ENCODE measurements at places on chromosomes 4 and X. TPM values are rescaled to one million over a fixed set of nuclear protein-coding genes. Genes with fewer than 3 reads are reported as not detected.

GRCh38 chrX:7068939-7069367 is 78.6 kb upstream of the STS start:
- DNase-seq, result no peak

- no peak for DNase-seq
Measured at GRCh38 chr4:155973639-155974475, 20.2 kb upstream of the CTSO start.

DNA sequence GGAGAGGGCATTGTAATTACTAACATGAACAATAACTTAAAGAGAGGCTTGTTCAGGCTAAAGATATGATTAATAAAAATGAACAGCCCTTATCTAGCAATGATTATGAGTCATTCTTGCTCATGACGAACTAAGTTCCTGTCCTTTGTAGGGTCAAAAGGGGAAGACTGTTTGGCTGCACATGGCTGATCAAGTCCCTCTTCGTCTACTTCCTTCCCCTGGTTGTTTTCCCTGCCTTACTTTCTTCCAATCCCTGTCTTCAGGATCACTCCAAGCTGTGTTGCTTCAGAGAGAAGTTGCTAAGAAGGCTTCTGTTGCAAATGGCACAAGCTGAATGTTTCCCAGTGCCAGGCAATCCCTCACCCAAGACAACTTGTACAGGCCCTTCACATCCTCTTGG is 115.0 kb upstream of the HS3ST1 start:
- no peak for DNase-seq

GRCh38 chr4:187449702-187450101 is 545.9 kb upstream of the ZFP42 start:
- no peak for DNase-seq

GRCh38 chr4:153521999-153522801 is 56.0 kb downstream of the TMEM131L start:
- DNase-seq, result no peak

DNA sequence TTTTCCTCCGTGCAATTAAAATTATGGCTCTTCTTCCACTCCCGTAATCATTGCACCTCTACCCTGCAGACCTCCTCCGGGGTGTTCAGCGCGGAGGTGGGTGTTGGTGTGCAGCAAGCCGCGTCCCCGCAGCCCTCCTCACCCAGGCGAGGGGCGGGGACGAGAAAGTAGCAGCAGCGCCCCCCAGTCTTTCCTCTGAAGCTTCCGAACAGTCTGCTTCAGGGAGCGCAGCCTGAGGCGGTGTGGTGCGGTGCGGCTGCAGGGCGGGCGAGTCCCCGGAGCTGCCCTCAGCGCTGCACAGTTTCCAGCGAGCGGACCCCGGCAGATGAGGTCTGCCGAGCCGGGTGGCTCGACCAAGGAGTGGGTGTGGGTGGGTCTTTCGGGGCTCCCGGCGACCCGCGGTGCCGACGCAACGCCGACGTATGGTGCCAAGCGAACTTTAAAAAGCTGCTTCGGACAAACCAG is at the start of gene FRAS1:
Gene FRAS1, plus strand, starts transcription at position 189 of the 465 bp plus-strand sequence. CDS start 687 bp downstream, outside the sequence.
- no peak for DNase-seq

- DNase-seq, result no peak
Measured at GRCh38 chr4:126799416-126799815, 833.3 kb upstream of the INTU start.

KLF8 gene
- 2.6 TPM for total RNA-seq

- DNase-seq, result no peak
Measured at GRCh38 chrX:119757979-119758730, at the start of gene SOWAHD. SOWAHD (plus strand) TSS chrX:119758588; CDS start chrX:119758668, 80 bp downstream.

CT45A3 gene
- not detected for total RNA-seq

- no peak for DNase-seq
Measured at GRCh38 chr4:152522754-152523153, 13.1 kb downstream of the FBXW7 start.

GRCh38 chr4:59057804-59058203 is 1947.6 kb upstream of the IGFBP7 start:
- DNase-seq, result no peak

DNA sequence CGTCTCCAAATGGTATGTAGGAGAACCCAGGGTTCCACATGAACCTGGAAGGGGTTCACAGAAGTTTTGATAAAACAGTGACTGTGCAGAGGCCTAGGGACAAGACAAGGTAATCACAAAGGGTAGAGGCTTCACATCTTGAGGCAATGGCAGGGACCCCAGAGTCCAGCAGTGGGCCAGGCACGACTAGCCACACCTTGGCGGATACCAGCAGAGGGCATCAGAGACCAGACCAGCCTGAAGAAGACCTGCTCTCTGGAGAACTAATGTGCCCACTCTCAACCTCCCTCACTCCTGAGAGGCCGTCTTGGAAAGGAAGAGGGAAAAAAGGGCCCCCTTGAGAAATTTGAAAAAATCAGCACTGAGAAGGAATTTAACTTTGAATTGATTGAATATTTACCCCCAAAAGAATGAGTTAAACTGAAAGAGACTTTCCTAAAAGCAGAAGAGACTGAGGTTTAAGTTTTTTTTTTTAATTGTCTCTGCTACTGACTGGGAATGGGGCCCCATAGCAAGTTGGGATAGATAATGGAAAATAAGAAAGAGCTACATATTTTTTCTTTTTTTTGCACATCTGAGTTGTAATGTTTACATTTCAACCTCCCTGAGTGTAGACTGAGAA is 243.8 kb upstream of the JADE1 start:
- no peak for DNase-seq

GRCh38 chrX:135454816-135455215 is 33.1 kb downstream of the SMIM10L2A start:
- DNase-seq, result no peak

- DNase-seq, result no peak
Measured at GRCh38 chr4:8316251-8316771, 46.8 kb downstream of the HTRA3 start.

GRCh38 chr4:145218251-145218650 is 37.9 kb upstream of the OTUD4 start:
- DNase-seq, result no peak

DNA sequence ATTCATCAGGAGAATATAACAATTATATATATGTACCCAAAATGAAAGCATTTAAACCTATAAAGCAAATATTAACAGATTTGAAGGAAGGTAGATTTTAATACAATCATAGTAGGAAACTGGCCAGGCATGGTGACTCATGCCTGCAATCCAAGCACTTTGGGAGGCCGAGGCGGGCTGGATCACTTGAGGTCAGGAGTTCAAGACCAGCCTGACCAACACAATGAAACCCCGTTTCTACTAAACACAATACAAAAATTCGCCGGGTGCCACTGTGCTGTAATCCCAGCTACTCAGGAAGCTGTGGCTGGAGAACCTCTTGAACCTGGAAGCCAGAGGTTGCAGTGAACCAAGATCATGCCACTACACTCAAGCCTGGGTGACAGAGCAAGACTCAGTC is 118.3 kb downstream of the KCNIP4 start:
- DNase-seq, result no peak

DNA sequence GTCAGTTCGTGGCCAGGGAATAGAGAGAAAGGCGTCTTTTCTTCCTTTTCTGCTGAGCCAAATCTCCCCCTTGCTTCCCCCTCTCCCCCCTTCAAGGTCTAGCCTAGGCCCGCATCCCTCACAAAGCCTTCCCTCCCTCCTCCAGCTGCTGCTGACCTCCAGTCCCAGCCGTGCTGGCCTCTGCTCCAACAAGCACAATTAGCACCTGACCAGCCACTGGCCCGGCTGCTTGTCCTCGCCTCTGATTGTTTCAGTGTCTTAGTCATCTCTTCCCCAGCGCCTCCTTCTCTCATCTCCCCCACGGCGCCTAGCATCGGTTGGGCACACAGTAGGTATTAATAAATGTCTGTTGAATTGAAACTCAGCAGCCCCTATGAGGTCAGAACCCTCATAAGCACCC is 4.2 kb downstream of the ELF4 start:
- no peak for DNase-seq

DNA sequence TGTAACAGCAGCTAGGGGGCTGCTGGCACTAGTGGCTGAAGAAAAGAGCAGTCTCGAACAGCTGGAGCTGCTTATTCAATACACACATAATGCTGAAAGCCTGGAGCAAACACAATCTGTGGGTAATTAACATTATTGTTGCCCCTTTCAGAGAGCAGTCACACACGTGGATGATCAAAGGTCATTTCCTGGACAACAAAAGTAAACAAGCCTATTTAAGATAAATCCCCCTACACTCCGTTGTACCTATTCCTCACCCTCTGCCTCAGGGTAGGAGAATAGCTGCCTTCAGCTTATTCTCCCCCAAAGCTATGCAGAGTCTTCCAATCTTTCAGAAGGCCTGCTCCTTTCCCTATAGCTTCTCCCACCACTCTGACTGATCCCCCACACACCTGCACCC is 803.9 kb downstream of the C4orf33 start:
- DNase-seq, result no peak

VEGFC gene
- 5.0 TPM for total RNA-seq

RADX gene
- total RNA-seq, result 3.6 TPM

GRCh38 chrX:42686296-42686695 is 91.7 kb downstream of the PPP1R2C start:
- no peak for DNase-seq

DNA sequence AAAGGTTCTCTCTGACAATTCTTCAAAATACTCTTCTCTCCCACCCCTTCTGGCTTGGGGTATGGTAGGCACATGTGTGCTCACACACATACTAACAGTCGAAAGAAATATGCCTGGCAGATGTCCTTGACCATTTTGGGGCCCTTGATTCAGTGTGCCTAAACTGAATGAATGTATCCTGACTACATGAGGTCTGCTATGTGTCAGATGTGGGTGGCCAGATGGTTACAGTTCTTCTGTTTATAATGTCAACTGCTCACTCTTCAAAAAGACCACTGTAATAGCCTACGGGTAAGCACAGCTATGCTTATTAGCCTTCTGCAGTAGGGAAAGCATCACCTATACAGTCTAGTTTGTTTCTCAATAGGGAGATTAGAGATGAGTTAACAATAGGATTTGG is 63.7 kb upstream of the VEGFC start:
- DNase-seq, result no peak

- DNase-seq, result no peak
Measured at GRCh38 chrX:30060718-30061117, 154.6 kb upstream of the MAGEB2 start.

TENM3 gene
- total RNA-seq, result 11.2 TPM

- no peak for DNase-seq
Measured at GRCh38 chrX:107729558-107730297, 45.9 kb downstream of the TSC22D3 start.

GRCh38 chrX:23369027-23369426 is 34.4 kb downstream of the PTCHD1 start:
- no peak for DNase-seq

NWD2 gene
- total RNA-seq, result 0.04 TPM

LRPAP1 gene
- 147 TPM for total RNA-seq

PLRG1 gene
- 83.4 TPM for total RNA-seq

GRCh38 chrX:22699581-22700091 is 300.1 kb upstream of the DDX53 start:
- no peak for DNase-seq

DNA sequence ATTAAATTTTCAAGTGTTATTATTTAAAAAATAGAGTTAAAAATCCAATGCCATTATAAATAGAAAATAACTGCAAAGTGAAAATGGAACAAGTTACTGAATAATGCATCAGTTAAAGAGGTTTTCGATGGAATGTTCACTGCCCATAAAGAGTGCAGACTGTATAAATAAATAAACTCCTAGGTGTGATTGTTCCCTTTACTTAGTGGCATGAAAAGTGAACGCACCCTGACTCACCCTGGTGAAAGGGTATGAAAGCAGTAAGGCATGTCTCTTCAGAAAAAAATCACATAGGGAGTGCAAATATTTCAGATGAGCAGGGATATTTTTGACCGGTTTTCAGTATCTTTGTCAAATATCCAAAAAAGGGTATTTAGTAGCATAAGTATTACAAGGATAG is 387.8 kb downstream of the DCAF12L2 start:
- DNase-seq, result peak; percentile 1

GRCh38 chrX:72316408-72317110 is 10.8 kb upstream of the CITED1 start:
- DNase-seq, result no peak

- peak; percentile 83 for DNase-seq
Measured at GRCh38 chr4:19689511-19689910, 562.2 kb upstream of the SLIT2 start.

PITX2 gene
- 0.29 TPM for total RNA-seq

- no peak for DNase-seq
Measured at GRCh38 chr4:43990551-43990950, 458.1 kb downstream of the KCTD8 start.

DNA sequence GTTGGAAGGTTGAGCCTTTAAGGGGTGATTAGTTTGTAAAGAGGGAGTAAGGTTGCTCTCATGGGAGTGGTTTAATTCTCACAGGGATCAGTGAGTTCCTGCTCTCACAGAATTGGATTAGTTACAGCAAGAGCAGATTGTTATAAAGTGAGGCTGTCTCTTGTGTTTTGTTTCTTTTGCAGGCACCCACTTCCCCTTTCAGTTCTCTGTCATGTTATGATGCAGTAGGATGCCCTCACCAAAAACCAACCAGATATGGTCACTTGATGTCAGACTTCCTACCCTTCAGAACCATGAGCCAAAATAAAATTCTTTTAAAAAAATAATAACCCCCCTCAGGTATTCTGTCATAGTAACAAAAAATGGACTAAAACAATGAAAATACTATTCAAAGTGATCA is 19.9 kb upstream of the IGSF1 start:
- DNase-seq, result no peak
